Left colon (tissue), 2 donors: ENCODE measurements at places on chromosomes 11 and 22. TPM values are rescaled to one million over a fixed set of nuclear protein-coding genes. Genes with fewer than 3 reads are reported as not detected.

GRCh38 chr11:32635819-32636218 lies 52.2 kb downstream of the EIF3M start:
- DNase-seq = no peak

- no peak for DNase-seq
Observed at GRCh38 chr11:9509041-9509440, 48.2 kb downstream of the ZNF143 start.

- peak; percentile 72 for DNase-seq
Observed at GRCh38 chr11:95231881-95232605, 1.0 kb upstream of the SESN3 start.

DNA sequence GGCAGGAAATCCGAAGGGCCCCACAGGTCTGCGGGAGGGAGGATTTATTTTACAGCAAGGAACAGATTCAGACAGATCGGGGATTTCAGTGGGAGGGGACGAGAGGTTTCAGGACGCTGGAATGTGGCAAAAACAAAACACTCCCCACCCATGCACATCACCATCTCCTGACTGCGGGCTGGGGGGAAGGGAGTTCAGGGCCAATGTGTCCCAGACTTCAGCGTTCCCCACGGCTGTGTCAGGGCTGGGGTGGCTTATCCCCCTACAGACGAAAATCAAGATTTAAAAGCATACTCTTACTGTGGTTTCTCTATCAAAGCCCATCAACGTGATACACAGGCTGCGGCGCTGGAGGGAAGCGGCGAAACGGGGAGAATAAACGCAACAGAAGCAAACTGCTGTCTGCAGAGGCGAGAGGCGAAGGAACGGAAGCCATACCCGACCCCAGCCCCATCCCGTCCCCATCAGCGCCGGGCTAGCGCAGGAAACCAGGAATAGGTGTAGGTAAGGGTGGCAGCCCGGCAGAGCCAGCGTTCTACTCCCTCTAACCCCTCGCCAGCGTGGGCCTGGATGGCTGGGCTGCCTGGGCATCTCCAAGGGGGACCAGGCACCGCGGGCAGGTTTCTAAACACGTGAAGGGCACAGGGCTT lies 2.7 kb downstream of the TENM4 start:
- no peak for DNase-seq

DNA sequence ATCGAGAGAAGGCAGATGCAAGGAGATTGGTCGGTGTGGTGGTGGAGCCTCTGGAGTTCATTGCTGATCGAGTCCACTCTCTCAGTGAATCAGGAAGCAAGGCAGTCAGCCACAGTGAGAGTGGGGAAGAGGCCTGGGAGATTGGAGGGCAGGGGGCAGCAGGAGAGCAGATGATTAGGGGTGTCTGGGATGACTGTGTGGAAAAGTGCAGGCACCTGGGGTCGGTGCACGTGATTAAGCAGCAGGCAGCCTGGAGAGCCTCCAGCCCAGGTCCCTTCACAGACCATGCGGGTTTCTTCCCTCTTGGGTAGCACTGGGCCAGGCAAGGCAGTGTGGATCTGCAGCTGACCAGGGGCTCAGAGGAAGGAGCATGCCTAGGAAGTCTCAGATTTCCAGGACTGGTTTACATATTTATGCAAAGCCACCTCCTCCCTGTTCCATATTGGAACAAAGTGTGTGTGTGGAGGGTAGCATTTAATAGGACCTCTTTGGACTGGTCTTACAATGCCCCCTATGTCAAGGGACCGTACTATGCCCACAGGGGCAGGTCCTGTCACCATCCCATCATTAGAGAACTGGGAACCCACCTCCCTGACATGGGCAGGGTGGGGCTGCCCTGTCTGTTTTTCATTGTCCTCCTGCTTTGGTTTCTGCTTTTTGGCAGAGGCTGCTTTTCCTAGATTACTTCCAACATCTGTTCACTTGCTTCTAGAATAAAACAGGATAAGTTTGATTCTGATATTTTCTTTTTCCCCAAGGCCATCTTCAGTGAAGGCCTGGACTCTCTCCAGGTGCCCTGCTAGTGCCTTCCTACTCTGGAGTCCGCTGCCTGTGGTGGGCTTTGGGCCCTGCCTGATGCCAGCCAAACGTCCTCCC lies 14.0 kb upstream of the GDPD5 start:
- no peak for DNase-seq

GRCh38 chr11:118956094-118956846 lies at the start of gene UPK2:
Gene UPK2, plus strand, starts transcription at chr11:118956298. Its CDS starts 53 bp downstream, at chr11:118956351.
- peak; percentile 76 for DNase-seq

- no peak for DNase-seq
Observed at GRCh38 chr11:10457901-10458300, 2.8 kb downstream of the AMPD3 start.

GRCh38 chr11:62602141-62603071 lies 741 bp upstream of the MTA2 start:
- peak; percentile 77 for DNase-seq

The GAB4 gene
- not detected for total RNA-seq

DNA sequence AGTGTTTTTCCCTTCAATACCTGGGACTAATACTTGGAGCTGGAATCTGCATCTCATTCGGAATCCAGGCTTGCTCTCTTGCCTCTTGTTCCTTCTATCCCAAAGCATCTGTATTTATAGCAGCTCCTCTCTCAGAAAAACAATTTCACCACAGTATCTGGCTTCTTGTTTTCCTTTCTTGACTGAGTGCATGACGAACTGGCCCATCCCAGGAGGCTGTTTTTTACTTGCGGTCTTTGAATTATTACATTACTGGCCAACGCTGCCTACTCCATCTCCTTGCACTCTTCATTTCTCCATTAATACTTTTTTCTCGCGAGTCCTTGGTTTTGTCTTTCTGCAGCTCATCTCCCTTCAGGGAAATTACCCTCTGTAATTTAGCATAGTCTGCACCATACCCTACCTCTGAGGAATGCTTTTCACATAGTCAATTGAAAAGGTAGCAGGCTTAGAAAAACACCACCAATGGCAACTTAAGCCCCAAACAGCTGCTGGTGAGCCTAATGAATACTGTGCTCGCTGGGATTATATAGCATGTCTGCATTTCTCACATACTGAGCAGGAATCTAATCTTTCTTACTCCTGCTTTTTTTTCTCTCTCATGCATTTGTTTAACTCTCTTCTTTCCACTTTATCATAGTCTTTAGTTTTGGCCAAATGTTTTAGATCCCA lies 277.4 kb upstream of the SESN3 start:
- DNase-seq = no peak

DNA sequence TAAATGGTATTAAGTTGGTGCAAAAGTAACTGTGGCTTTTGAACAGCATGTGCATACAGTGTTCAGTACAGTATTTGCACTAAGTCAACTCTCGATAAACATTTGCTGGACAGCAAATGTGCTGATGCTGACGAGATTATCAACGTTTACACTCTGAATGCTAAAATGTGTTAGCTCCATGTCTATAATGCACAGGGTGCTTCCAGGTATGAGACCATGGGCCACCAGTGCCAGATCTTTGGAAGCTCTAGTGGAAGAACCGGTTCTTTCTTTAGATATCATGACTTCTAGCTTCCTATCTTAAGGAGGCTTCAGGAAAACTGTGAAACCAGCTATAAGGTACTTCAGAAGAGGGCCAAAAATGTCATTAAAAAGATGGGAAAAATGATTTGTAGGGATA lies 17.2 kb downstream of the SNX19 start:
- DNase-seq = no peak

The MICAL3 gene
- 114 TPM for total RNA-seq

GRCh38 chr22:48448821-48449220 lies 1378.9 kb downstream of the BRD1 start:
- DNase-seq = no peak

DNA sequence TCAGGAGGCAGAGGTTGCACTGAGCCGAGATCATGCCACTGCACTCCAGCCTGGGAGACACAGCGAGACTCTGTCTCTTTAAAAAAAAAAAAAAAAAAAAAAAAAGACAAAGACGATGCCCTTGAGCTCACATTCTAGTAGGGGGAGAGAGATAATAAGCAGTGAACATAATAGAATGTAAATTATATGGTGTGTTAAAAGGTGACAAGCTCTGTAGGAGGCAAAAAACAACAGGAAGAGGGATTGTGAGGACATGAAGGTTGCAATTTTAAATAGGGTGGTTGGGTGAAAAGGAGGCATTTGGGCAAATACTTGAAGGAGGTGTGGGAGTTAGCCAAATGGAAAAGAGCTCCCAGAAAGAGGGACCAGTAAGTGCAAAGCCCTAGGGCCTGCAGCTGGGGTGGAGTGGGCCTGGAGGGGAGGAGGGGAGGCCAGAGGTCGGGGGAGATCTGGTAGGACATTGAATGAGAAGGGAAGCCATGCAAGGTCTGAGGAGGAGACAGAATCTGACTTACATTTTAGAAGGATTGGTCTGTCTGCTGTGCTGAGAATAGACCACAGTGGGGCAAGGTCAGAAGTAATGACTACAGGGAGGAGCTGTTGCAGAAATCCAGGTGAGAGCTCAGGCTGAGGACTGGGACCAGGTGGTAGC lies 26.6 kb downstream of the P2RY2 start:
- DNase-seq = no peak

The YPEL4 gene
- total RNA-seq = 1.2 TPM
